ENCODE measurements at places on chromosomes 7 and 10.

DNA sequence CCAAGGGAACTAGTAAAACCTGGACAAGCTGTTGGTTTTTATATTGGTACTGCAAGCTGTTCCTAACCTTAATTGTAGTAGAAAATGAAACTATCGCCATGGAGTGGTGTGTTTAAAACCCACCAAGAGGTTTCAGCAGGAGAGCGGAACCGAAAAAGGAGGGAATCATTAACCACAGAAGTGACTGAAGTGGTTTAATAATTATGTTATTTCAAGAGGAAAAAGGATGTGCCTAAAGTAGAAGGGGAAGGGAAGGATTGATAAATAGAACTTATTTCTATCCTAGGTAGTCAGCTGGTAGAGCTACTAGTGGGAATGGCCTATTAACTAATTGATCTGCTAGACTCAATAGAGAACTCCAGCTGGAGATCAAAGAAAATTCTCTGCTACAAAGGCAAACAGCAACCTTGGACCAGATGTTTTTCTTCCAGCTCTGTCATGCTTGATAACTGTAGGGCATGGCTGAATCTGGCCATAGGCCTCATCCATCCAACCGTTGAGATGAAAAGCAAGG, 91.8 kb downstream of the BAMBI start:
- DNase-seq: no peak

DNA sequence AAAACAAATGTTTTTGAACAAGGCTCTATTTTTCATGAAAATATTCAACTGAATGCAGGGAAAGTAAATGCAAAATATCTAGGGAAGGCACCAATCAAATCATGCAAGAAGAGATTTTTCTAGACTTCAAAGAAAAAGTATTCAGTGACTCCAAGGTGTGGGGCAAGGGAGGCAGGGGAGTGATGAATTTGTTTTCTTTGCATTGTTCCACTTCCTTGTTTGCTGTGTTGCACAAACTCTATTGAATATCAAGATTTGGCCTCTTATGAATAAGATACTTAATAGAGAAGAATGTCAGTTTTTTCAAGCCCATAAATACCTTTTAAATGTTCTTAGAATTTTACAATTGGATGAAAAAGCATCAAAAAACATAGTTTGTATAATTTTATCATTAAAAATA, 26.4 kb downstream of the STEAP1 start:
- DNase-seq: no peak

- no peak for DNase-seq
Observed at GRCh38 chr7:81845744-81846241, 75.9 kb upstream of the HGF start.

GRCh38 chr7:149196705-149197171, 1.4 kb downstream of the ZNF282 start:
- DNase-seq: no peak

Measured in T-helper 1 cell (primary cell).